ENCODE measurements at places on chromosomes 7 and 10. TPM values are rescaled to one million over a fixed set of nuclear protein-coding genes. Genes with fewer than 3 reads are reported as not detected.

Gene TSPAN15
- 129 TPM for total RNA-seq

Gene SCIN
- 20.8 TPM for total RNA-seq

Gene NUTM2A
- total RNA-seq: 0.62 TPM

Gene NME8
- not detected for total RNA-seq

Gene AGAP5
- 4.8 TPM for total RNA-seq

Gene C10orf71
- total RNA-seq: not detected

Gene AKR1B15
- total RNA-seq: 6.5 TPM

Gene C10orf62
- not detected for total RNA-seq

Gene LIMK1
- total RNA-seq: 16.5 TPM

Gene SAMD9
- total RNA-seq: 12.9 TPM

DNA sequence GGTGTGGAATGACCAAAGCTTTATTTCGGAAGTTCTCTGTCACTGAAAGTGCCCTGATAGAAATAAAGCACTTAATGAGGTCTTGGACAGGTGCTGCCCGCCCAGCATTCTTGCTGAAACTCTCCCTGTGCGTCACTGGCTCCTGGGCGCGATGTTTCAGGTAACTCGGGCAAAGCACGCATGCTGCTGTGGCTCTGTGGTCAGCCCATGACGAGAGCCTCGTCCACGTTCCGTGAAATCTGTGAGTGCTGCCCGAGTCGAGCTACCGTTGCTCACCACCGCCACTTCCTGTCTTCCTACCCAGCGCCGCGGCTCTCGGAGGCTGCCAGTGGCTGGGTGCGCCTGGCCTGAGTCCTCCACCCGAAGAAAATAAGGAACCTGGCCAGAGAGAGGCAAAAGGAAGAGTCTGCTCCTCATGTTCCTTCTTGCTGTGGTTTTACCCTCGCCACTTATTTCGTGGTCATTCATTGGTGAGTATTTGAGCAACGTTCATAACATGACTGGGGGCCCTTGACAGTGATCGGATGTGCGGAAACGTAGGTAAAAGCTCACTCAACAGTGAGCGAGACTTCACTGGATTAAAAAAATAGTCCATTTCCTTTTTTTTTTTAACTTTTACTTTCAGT lies 95.5 kb downstream of the MAP3K8 start:
- DNase-seq: peak; percentile 49

- no peak for DNase-seq
These were observed 175.9 kb downstream of the POU6F2 start for GRCh38 chr7:39153647-39154046.

DNA sequence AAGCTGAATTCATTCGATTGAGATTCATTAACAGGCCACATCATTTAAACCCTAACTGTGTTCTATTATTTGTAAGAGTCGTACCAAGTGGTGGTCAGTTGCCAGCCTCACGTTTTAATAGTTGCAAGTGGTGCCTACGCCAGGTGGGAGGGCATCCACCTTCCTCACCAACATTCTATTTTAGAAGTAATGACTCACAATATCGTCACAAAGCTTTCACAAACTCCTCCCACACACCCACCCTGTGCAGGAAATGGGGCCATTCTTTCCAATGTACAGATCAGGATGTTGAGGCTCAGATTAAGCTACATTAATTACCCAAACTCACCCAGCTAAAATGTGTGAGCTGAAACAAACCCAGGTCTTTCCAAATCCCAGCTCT lies 77.3 kb upstream of the SAMD8 start:
- no peak for DNase-seq

GRCh38 chr7:37526623-37527022 lies 78.0 kb upstream of the ELMO1 start:
- DNase-seq: no peak

GRCh38 chr7:1847260-1848001 lies 177.4 kb downstream of the ELFN1 start:
- DNase-seq: no peak

DNA sequence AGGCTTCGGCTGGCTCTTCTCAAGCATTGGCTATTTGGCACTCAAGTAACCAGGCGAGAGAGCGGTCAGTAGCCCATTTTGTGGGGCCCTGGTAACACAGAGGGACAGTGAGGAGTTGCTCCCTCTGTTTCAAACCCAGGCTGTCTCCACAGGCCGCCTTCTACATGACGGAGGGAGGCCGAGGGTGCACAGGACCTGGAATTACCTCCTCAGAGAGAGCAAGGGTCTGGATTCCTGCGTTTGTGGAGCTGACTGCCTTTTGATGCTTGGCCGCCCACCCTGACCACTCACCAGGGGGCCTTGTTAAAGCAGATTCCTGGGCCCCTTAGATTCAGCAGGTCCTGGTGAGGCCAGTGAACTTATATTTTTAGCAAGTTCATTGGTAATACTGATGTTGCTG lies 12.3 kb downstream of the UPP1 start:
- DNase-seq: no peak

DNA sequence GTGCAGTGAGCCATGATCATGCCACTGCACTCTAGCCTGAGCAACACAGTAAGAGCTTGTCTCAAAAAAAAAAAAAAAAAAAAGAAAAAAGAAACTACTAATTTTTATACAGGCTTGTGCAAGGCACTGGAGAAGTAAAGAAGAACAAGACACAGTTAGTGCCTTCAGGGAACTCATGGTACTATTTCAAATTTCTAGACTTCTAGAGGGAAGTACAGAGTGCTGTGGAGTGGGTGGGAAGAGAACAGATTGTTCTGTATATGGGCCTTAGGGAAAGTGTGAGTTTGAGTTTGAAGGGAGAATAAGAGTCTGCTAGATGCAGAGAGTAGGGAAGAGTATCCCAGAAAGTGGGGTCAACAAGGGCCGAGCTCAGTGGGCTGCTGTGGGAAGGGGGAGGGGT lies 234.8 kb downstream of the PHTF2 start:
- no peak for DNase-seq

- no peak for DNase-seq
These were observed 422.3 kb downstream of the DGKB start for GRCh38 chr7:14480281-14480680.

DNA sequence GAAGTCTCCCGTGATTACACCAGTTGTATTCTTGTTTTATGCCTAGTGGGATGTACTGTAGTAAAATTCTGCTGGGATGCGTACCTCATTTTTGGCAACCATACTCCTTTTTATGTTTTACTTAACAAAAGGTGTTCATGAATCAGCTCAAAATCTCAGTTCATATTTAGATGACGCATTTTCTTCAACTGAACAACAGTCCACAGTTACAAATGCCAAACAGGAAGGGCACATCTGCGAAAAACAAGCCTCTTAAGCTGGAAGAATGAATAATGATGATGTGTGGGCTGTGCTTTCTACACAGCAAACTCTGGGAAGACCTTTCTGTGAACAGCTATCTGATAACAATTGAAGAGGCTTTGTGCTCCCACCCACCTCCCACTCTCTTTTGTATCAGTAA lies 68.4 kb upstream of the NRBF2 start:
- no peak for DNase-seq

DNA sequence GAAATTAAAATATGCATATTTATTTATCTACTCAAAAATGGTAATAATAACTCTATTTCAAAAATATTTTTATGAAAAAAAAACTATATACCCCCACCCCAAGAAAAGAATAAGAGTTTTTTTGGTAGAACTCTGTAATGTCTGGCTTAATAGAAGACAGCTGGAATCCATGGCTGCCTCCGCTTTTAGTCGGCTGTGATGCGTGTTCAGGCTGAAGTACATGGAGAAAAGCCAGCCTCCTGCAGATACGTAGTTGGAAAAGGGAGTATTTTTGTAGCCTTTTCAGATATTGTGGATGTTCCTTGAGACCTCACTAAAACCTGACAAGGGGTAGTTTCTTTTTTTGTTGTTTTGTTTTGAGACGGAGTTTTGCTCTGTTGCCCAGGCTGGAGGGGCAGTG lies 10.0 kb downstream of the FOXK1 start:
- DNase-seq: no peak

GRCh38 chr7:84069033-84069432 lies 125.6 kb downstream of the SEMA3A start:
- DNase-seq: no peak

- peak; percentile 60 for DNase-seq
These were observed 100.7 kb upstream of the WAC start for GRCh38 chr10:28432210-28432676.

- no peak for DNase-seq
These were observed 12.5 kb downstream of the TMEM72 start for GRCh38 chr10:44923611-44924010.

- peak; percentile 70 for DNase-seq
These were observed 33.0 kb upstream of the AGR3 start for GRCh38 chr7:16914771-16915170.

GRCh38 chr10:12631787-12632562 lies 282.6 kb downstream of the CAMK1D start:
- peak; percentile 69 for DNase-seq

GRCh38 chr7:99407872-99408378 lies 472 bp downstream of the PDAP1 start:
- DNase-seq: peak; percentile 58

GRCh38 chr10:70495691-70496261 lies 17.2 kb downstream of the PALD1 start:
- DNase-seq: no peak

GRCh38 chr7:151195616-151196450 lies 8.8 kb upstream of the ASB10 start:
- no peak for DNase-seq

DNA sequence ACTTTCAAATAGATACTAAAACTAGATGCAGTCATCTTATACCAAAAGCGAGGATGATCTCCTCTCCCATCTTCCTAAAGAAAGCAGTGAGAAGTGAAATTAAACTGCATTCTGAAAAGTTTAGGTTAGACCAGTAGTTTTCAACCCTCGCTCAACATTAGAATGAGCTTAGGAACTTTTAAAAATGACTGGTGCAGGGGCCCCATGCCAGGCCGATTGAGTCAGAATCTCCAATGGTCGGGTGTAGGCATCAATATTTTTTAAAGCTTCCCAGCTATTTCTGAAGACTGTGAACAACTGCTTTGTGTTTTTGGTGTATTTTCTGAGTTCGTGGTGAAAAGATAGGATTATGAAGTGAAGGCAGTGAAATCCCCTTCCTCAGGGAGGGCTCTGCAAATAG lies 146.0 kb downstream of the VTI1A start:
- no peak for DNase-seq

- DNase-seq: no peak
These were observed 31.9 kb downstream of the DUSP5 start for GRCh38 chr10:110529596-110530011.

- no peak for DNase-seq
These were observed 837.5 kb downstream of the LRMDA start for GRCh38 chr10:76268954-76269353.

DNA sequence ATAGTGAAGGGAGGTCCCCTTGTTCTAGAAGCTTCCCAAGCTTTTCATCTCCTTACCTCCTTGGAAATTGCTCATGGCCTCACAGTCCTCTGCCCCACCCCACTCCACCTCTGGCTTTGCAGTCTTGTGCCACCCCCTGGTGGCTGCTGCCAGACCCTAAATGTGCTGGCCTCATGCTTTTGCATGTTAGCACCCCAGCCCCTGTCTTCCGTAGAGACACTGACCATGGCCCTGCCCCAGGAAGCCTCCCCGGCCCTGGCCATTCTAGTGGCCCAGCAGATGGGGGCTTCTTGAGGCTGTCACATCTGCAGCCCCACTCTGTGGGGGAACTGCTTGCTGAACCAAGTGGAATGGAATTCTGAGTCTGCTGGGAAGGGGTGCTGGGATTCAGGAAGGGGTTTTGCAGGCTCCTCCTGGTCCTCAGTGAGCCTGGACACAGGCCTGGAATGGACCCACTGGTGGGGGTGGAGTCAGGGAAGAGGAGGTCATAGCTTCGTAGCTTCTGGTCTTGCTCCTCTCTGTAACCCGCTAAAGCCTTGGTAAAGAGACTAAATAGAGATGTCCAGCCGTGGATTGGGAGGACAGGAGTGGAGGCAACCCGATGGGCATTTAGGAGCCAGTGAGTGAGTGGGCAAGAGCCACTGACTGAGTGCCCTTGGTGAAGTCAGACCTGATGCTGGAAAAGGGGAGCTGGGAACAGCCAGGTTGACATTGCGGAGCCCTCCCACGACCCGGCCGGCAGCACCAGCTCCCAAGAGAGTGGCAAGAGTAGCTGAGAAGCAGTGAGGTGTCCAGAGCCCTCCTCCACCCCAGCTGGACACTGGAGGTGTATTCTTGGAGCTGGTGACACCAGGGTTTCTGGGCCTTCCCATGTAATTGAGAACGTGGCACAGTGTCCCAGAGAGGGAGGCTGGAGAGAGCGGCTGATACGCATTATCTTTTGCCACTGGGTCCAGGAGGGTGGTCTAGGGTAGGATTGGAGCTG lies 20.9 kb downstream of the RAMP3 start:
- no peak for DNase-seq

DNA sequence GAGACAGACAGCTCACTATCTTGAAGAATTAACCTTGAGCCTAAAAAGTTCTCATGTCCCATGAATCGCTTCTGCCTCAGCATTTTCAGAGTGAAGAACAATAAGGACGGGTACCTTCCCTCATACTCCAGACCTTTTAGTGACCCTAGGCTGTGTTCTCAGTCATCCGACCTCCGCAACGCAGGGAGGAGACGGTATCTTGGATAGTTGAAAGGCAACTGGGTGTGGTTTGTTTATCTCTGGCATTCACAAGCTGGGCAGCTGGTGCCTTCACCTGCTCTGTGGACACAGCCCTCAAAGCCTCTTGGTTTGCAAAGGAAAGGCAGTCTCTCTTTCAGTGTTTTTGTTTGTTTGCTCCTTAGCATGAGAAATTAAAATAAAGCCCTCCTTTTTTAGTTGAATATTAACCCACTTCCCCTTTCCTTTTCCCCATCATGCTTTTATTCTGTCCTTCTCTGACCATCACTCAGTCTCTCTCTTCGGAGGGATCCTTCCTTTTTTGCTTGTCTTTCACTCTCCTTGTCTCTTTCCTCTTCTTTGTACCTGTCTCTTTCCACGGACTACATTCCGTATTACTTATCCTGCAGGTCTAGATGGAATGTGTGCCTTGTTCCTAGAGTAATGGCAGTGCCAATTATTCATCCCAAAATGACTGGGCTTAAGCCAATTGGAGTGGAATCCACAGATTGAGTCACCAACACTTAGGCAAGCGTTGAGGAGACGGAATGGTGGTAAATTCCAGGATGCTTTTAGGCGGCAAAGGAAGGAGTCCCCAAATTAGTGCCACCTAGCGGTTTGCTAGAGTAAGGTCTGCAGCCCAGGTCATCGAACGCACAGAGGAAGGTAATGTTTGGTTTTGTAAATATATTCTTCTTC lies 45.8 kb downstream of the PRR15 start:
- DNase-seq: peak; percentile 79

GRCh38 chr7:69820479-69821192 lies 222.4 kb downstream of the AUTS2 start:
- DNase-seq: no peak

GRCh38 chr7:34143402-34143801 lies 238.1 kb downstream of the BMPER start:
- no peak for DNase-seq

DNA sequence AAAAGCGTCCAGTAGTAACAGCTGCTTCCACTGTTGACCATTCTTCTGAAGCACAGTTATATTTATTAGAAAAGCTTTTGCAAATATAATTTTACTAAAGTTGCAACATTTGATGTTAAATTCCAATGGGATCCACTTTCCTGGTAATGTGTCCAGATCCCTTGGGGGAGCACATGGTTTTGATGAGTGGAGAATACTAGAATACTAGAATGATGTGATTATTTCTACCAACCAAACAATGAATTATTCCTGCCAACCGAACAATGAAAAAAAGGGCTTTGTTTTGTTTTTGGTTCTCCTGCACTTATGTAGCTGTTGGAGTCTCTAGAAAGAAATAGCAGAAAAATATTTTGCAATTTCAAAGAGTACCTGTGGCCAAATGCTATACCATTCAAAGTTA lies 59.1 kb downstream of the BPGM start:
- no peak for DNase-seq

GRCh38 chr10:47238331-47239095 lies 61.5 kb upstream of the GDF10 start:
- DNase-seq: no peak

- DNase-seq: peak; percentile 46
These were observed 79.3 kb downstream of the INSYN2A start for GRCh38 chr10:127117125-127117524.

All from colonic mucosa (tissue), 4 donors.